ENCODE measurements at places on chromosomes 12 and 14.

- no peak for DNase-seq
Measured at GRCh38 chr14:57549765-57550420, 56.2 kb upstream of the CCDC198 start.

DNA sequence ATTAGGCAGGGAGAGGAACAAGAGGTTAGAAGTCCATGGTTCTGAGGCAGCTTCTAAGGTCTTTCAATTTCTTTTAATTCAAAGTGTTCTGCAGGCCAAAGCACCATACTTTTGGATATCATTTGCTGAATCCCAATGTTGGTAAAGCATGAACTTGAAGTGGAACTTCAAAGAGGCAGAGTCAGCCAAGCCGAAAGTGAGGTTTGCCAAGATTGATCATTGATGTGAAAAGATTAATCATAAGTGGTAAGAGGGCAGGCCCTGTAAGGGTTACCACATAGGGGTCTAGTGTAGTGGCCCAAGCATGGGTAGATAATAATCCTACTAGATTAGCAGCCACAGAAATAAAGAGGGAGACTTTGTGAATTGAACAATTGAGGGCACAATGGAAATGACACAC, 191.7 kb upstream of the DIO2 start:
- no peak for DNase-seq

GRCh38 chr12:71125949-71126348, 31.9 kb downstream of the TSPAN8 start:
- DNase-seq = no peak

DNA sequence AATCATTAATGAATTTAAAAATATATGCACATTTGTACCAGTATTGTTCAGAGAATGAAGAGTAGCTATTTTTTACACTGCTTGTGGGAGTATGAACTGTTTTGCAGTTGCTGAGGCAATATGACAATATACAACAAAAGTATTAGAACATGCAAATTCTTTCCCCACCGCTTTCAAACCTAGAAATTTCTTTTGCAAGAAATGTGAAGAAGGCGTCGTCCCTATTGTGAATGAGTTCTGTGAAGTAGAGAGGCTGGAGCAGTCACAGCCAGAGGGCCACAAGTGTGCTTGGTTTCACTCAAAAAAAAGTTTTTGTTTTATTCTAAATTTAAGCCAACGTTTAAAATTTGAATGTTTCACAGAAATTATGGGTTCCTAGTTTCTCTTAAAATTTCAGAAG, 184.9 kb downstream of the ALG10B start:
- no peak for DNase-seq

GRCh38 chr14:101500681-101501080, 60.6 kb upstream of the DIO3 start:
- no peak for DNase-seq

Measured in fibroblast of skin of right quadriceps (primary cell).